Cerebellum (tissue), 4 donors: ENCODE measurements at places on chromosomes 7 and 10.

DNA sequence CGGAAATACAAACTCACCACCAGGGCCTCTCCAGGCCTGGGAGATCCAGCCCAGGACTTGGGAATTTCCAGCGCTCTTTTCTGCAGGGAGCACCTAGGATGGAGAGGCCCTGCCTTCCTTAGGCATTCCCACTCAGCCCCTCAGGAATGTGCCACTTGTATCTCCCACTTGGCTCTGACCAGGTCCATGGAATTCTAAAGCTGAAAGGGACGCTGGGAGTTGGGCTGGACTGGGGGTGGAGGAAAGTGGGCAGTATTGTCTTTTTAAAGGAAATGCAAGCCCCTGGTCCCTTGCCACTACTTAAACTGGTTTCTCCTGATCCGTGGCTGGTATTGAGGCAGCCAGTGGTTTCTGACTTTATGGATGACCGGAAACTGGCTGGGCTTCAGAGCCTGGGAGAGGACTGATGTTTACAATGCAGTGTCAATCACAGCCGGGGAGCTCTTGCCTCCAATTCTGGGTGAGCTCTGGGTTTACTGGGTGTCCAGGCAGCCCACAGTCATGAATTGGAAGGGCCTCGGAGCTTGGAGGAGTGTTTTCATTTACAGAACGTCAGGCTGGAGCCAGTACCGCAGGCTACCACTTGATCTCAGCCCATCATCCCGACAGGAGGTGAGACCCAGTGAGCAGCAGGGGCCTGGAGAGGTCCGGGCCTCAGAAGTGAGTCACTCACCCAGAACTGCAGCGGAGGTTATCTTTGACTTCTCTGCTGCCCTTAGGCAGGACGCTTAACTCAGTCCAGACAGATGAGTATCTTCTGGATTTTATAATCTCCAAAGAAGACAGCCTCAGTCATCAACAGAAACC lies 27.3 kb downstream of the AGAP3 start:
- no peak for DNase-seq

DNA sequence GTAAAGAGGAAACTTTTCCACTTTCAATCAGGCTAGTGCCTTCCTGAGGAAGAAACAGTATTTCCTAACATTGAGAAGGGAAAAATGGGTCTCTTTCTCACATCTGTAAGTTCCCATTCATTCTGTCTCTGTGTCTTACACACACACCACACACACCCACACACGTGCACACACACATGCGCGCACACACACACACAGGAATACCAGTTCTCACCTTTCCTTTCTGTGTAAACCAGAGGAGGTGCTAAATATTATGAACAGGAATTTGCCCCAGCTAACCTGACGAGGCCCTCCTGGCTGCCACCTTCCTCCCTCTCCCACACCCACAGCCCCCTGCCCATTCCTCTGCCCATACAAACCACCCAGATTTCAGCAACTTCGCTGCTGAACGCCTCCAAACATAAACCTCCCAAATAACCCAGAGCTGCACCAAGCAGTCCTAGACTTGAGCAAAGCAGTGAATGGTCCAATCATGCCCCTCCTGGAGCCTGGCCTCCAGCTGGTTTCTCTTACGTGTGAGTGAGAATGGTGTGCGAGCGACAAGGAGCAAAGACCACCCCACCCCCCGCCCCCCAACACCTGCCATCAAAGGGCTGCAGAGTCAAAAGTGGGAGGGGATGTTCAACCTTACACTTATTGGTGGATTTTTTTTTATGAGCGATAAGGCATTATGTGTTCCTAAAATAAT lies 190.5 kb downstream of the HECW1 start:
- DNase-seq = no peak

DNA sequence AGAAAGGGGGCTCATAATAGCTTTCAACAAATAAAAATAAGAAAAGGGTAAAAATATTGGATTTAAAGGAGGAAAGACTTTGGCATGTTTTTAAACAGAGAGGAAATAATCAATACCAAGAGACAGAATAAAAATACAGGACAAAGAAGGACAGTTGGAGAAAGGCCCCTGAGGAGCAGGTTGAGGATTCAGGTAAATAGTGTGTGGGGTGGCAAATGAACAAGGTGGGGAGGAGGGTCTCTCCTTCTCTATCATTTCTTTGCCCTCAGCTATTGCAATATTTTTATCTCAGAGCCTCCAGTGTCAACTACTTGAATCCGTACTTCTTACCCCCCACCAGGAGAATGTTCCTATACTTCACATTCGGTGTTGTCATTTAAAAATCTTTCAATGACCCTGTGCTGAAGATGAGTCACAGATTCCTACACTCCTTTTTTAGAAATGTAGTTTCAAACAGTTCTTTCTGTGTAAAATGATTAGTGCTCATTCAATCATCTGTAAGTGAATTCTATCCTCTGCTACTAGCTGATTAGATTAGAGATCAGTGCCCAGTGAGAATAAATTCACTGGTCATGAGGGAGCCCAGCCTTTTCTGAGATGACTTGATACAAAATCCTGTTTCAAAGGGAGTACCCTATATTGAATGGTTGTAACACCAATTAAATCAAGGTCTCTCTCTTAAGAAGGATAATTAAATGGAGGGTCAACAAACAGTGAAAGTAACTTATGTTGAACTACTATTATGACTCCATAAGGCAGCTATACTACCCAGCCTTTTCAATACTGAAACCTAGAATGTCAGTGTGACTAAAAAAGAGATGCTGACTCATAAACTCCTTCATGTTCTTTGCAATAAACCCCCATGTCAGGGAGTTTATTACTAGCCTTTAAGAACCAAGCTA lies 50.4 kb upstream of the WNT16 start:
- no peak for DNase-seq

GRCh38 chr7:93013446-93014061 lies 104.2 kb downstream of the SAMD9 start:
- DNase-seq = no peak

GRCh38 chr7:150363370-150363769 lies 5.3 kb upstream of the REPIN1 start:
- DNase-seq = no peak

- DNase-seq = no peak
Measured at GRCh38 chr7:37411444-37412034, 37.1 kb downstream of the ELMO1 start.

DNA sequence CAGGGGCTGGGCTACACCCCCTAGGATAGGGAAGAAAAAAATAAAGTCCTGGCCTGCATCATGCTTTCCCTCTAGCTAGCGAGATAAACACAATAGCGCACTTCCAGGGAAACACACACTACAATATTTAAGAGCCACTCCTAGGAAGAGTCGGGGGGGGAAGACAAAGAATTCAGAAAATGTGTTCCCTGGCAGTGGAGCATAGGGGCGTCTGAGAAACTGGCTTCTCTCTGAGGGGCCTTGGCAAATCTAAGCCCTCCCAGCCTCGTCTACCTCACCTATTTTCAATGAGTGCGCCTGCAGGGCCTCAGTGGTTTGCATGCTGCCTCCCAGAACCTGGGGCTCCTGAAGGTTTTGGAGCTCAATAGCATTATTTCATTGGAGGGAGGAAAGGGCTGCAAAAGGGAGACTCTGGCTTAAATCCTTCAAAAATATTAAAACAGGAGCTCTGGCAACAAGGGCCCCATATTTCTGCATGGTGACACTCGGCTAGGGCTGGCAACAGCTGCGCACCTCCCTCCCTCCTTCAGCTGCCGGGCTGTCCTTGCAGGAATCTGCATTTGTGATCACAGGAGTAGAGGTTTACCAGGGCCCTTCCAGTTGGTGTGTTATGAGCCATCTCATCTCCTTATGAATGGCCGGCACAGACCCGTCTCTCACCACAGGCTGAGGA lies 10.8 kb downstream of the ANXA11 start:
- DNase-seq = no peak

DNA sequence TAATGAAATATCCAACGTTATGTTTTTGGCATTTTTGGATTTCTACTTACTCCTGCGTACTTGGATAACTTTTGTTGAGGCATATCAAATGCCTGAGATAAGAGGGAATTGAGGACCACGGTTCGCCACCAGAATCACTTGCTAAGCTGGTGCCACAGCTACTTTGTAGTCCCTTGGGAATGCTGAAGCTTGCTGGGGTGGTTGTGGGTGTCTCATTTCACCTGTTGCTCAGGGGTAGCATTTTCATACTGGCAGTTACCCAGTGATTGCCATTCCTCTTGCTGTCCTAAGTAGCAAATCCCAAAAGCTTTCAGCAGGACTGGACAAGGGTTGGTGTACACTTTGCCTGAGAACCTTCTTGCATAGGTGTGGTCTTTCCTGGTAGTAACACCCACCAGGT lies 75.2 kb downstream of the CREB5 start:
- DNase-seq = no peak

DNA sequence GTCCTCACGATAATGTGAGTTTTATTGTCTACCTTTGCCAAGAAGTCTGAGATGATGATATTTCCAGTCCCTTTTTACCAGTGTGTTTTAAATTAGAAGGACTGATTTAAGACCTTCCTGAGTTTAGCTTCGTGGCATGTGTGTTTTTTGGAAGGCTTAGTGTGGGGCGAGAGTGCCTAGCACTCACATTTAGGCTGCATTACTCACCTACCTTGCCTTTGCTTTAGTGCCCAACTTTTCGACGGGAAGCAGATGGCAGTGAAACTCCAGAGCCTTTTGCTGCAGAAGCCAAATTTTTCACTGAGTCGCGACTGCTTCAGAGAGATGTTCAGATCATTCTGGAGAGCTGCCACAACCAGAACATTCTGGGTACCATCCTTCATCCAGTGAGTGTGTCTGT lies 50.9 kb downstream of the SND1 start:
- DNase-seq = no peak
